Prostate gland (tissue), 2 donors: ENCODE measurements at places on chromosomes 11 and 22. TPM values are rescaled to one million over a fixed set of nuclear protein-coding genes. Genes with fewer than 3 reads are reported as not detected.

DNA sequence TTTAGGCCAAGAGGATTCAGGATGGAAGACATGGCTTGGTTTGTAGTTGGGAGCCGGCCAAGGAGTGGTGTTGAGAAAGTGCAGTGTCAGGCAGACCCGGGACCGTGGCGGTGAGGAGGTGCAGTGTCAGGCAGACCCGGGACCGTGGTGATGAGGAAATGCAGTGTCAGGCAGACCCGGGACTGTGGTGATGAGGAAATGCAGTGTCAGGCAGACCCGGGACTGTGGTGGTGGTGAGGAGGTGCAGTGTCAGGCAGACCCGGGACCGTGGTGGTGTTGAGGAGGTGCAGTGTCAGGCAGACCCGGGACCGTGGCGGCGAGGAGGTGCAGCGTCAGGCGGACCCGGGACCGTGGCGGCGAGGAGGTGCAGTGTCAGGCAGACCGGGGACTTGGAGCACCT, 59.7 kb downstream of the LRP5 start:
- no peak for DNase-seq

GRCh38 chr11:61650781-61651571, 29.2 kb upstream of the DAGLA start:
- no peak for DNase-seq

DNA sequence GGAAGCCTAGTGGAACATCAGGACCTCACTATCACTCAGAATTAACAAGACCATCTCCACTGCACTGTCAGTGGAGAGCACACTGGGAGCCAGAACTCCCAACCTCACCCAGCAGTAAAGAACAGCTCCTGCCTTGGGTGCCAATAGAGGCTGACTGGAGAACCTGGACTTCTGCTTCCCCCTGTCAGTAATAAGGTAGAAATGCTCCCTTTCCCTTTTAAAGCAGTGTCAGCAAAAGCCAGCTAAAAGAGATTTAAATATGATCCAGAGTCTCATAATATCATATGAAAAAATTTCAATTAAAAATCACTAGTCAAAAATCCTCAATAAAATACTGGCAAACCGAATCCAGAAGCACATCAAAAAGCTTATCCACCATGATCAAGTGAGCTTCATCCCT, 82.8 kb downstream of the SPATA19 start:
- no peak for DNase-seq

GRCh38 chr11:87127101-87127500, 89.4 kb downstream of the TMEM135 start:
- DNase-seq = no peak

Gene TRIM49
- total RNA-seq = 1.7 TPM

Gene SAA4
- not detected for total RNA-seq

DNA sequence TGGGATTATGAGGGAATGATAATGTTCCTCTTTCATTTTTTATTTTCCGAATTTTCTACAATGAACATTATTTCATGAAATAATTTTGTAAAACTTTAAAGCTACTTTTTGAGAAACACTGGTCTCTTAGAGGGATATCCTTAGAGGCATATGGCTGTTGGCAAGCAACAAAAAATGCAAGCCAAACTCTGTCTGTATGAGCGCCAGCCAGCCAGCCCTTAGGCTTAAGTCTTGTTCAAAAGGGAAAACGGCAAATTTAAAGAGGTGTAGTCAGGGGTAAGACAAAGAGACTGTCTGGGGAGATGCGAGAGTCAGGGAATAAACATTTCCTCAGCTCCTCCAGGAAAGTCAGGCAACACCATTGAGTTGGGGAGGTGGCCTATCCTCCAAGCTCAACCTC, 22.5 kb downstream of the ASCC2 start:
- DNase-seq = no peak

Gene GGTLC2
- 1.4 TPM for total RNA-seq

GRCh38 chr11:130315354-130315970, 745 bp upstream of the ZBTB44 start:
- DNase-seq = peak; percentile 14

Gene OR8G1
- total RNA-seq = not detected

- no peak for DNase-seq
Measured at GRCh38 chr11:35215945-35216344, 77.0 kb downstream of the CD44 start.
